ENCODE measurements at places on chromosomes 11 and 22.

- peak; percentile 91 for DNase-seq
Observed at GRCh38 chr11:66081505-66081904, 11.4 kb downstream of the PACS1 start.

DNA sequence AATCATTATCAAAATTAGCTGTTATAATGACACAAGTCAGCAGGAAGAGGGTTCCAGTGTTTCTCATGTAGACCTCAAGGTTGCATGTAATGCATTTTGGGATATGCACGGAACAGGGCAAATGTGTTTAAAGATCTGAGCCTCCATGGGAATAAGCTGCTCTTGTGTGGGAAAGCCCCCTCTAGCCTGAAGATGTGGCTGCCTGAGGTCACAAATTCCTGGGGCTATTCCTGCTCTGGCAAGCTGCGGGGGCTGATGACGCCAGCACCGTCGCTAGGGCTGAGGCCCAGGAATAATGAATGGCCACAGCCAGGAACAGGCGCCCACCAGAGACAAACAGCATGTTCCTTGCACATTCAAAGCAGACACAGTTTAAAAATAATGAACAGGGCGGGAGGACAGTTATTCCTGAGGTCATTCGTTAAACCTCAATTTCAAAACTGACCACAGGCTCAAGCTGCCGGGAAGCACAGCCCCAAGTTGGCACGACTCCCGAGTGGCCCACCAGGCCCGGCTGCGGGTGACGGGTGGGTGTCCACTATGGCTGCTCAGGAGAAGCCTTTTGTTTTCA lies 11.7 kb downstream of the OSBPL5 start:
- DNase-seq, result no peak

DNA sequence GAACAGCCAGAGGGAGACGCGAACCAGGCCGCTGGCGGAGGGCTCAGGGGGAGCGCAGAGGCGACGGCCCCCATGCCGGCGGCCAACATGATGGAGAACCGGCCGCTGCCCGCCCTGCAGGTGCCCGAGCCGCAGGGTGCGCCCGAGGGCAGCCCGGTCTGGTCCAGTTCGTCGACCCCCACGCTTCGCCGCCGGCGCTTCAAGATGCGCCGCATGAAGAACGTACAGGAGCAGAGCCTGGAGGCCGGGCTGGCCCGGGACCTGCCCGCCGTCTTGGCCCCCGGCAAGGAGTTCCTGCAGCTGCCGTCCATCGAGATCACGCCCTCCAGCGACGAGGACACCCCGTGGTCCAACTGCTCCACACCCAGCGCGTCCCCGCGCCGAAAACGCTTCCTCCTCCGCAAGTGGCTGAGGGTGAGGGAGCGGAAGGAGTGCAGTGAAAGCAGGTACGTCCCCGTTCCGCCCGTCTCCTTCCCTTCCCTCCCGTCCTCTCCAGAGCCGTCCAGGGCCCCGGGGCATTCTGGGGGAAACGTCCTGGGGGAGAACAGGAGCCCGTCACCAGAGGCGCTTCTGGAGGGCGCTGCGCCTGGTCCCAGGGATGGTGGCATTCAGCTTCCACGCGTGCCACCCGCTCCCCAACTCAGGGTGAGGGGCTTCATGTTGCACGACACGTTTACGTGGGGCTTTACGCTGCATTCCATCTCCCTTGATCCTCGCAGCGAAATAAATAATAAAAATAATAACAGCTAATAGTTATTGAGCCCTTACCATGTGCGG lies 840 bp downstream of the GRAMD1B start:
- no peak for DNase-seq

GRCh38 chr11:4125141-4125540 lies 30.5 kb downstream of the RRM1 start:
- DNase-seq, result no peak

GRCh38 chr11:130772266-130773227 lies 143.7 kb downstream of the SNX19 start:
- no peak for DNase-seq

- DNase-seq, result peak; percentile 94
Observed at GRCh38 chr11:85941380-85941973, 86.3 kb downstream of the CCDC83 start.

All from Karpas-422 (cell line).